ENCODE measurements at places on chromosomes 2 and 18.

- no peak for DNase-seq
Measured at GRCh38 chr2:70044290-70045040, 42.8 kb upstream of the PCBP1 start.

- DNase-seq: no peak
Measured at GRCh38 chr2:231545105-231545902, 15.1 kb upstream of the NMUR1 start.

DNA sequence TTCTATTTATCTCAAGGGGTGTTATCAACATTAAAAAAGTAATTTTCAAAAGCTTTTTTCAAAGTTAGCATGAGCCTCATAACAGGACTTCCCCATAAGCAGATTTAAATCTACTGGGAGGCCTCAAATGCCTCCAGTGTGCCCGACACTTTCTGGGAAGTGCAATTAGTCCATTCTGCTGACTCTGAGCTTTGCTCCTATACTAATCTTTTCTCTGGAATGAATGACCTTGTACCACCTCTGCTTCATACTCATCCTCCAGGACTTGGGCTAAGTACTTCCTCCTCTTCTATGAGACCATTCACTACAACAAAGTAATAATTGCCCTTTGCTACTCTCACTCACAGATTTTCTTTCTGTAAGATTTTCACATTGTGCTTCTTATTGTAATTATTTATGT lies 111.1 kb downstream of the RIT2 start:
- no peak for DNase-seq

GRCh38 chr2:27705851-27706622 lies 42.3 kb downstream of the SLC4A1AP start:
- DNase-seq: peak; percentile 56

- no peak for DNase-seq
Measured at GRCh38 chr18:33205777-33206176, 234.7 kb downstream of the CCDC178 start.

GRCh38 chr18:79948719-79949411 lies 2.6 kb downstream of the SLC66A2 start:
- DNase-seq: no peak

DNA sequence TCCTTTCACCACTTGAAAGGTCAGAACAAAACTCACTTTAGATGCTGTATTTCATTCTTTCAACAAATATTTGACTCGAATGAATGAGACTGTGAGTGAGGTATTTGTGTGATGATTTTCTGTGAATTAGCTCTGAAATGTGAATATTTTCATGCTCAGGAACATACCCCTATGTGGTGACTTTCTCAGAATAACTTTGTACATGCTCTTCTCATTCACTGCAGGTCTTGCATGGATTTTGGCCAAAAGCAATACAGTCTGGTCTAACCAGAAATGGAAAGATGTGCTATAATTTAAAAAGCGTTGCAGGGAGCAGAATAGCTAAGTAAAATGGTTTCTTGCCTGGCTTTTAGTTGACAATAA lies 75.5 kb downstream of the MYCN start:
- DNase-seq: no peak

- no peak for DNase-seq
Measured at GRCh38 chr2:212154477-212154878, 384.1 kb downstream of the ERBB4 start.

- DNase-seq: no peak
Measured at GRCh38 chr2:183495079-183495478, 370.8 kb downstream of the NUP35 start.

DNA sequence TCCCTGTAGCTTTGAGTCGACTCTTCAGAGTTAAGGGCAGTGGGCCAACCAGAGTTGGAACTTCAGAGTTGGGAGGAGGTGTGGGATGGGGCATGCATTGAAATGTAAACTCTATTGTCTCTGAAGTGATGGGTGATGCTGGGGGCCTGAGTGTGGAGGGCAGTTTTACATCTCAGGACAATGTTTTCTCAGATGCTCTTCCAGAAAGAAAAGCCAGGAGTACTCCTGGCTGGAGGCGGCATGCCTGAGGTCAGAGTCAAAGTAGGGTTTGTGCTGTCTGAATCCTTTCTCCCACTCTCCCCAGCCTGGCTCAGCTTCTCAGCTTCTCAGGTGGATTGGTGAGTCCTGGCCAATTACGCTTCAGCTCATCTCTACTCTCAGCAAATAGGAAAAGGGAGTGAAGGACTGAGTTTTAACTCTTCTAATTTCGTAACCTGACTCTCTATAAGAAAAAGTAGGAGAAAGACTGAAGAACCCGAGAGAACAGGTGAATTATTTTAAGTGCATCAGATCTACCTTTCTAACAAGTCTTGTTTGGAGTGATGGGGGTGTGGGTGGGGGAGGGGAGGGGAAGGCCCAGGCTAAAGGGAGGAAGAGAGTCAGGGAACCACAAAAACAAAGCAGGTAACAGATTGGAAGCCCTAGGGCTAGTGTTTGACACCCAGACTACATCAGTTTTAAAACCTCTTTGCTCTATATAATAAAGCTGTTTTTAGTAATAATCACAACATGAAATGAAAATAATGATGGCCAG lies 107.5 kb upstream of the PELI1 start:
- no peak for DNase-seq

- no peak for DNase-seq
Measured at GRCh38 chr2:130258356-130258755, 60.1 kb upstream of the TUBA3E start.

DNA sequence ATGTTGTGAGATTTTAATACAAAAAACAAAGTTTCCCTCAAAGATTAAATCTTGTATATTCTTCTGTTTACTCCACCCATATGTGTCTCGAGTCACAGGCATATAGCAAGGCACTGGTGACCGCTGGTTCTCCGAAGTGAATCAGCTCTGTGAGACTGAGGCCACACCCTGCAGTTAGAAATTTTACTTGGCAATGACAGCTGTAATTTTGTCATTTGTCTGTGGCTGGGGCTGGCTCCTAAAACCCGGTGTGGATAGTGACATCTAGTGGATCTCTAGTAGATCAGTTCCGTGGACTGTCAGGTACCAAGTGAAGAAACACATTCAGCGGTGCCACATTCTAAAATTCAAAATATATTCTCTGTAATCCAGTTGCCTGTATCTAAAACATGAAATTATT lies 278.0 kb downstream of the NEDD4L start:
- peak; percentile 12 for DNase-seq

- DNase-seq: no peak
Measured at GRCh38 chr18:6979954-6980353, 137.6 kb downstream of the LAMA1 start.

Data from DMS 273 treated with DMSO at 0.1 percent for 48 hours (cell line).